ENCODE measurements at places on chromosomes 12 and 14.

- DNase-seq: peak; percentile 67
Observed at GRCh38 chr12:2813214-2814185, 1.0 kb downstream of the ITFG2 start.

- DNase-seq: peak; percentile 75
Observed at GRCh38 chr12:50732591-50732990, 31.3 kb upstream of the ATF1 start.

- DNase-seq: peak; percentile 79
Observed at GRCh38 chr14:85531141-85531586, 1.2 kb downstream of the FLRT2 start.

GRCh38 chr14:89422181-89422951 is 5.3 kb upstream of the FOXN3 start:
- no peak for DNase-seq

DNA sequence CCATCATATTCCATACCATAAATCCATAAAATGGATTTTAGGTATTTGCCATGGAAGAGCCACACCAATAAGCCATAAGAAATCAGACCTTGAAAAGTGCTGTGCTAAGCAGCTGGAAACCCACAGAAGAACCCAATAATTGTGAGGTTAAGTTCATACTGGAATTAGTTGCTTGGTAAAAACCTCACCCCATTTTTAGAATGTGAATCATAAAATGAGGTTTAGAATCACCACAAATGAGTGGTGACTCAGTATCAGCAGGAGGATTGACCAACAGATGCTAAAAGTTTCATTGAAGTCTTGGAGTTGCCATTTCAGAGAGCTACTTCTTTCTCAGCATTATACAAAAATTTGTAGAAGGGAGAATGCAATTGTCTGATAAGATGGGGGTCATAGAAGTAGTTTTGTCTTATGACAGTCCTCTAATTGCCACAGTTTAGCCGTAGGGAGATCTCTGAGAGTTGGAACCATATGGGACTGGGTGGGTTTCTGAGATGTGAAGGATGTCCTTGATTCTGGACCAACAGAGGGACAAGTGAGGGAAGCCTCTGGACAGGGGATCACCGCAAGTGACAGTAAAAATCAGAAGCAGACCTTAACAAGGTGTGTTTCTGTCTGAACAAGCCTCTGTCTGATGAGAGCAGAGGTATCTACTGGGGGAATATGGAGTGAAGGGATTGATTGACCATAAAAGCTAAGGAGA is 1.4 kb upstream of the STON2 start:
- peak; percentile 97 for DNase-seq

GRCh38 chr12:6266971-6267721 is 43.3 kb upstream of the PLEKHG6 start:
- DNase-seq: no peak

- no peak for DNase-seq
Observed at GRCh38 chr14:69238883-69239282, 21.1 kb upstream of the GALNT16 start.

DNA sequence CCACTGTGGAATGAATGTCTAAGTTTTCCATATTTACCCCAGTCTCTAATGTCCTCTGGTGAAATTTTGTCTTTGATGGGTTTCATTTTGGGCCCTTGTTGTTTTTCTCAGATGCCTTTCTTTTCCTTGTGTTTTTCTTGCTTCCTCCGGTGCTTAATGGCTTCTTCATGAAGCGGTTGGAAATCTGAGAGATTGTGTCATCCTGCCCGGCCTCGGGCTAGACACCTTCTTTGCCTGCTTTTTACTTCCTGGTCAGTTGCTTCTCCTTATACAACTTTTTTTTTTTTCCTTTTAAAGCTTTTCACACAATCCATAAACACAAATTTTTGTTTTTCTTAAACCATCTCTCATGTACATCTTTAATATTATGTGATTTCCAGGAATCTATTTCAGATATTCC is 7.1 kb downstream of the ETV6 start:
- DNase-seq: peak; percentile 22

GRCh38 chr14:81301371-81301770 is 80.6 kb upstream of the GTF2A1 start:
- DNase-seq: no peak

GRCh38 chr14:32809255-32809654 is 129.4 kb upstream of the NPAS3 start:
- no peak for DNase-seq

DNA sequence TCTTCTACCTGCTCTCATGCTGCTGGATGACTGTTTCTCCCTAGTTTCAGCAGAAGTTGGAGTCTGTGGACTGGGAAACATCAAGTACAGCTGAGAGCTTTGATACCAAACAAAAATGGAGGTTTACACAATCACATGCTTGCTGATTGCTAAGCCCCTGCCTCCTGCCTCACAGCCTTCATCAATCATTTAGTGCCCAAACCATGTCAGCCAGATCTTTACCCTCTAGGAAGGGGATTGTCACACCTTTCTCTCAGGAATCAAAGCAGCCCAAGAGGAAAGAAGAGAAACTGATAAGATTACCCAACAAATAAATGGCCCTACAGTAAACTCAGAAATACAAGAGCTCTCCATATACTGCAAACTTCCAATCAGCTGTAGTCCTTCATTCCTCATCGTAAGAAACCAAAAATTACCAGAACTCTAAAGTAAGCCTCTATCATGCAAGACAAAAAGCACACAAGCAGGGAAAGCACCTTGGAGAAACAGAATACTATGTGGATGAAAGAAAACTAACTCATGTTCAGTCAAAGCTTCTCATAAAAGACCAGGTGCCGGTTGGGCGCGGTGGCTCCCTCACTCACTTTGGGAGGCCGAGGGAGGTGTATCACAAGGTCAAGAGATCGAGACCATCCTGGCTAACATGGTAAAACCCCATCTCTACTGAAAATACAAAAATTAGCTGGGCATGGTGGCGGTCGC is 63.6 kb upstream of the RESF1 start:
- DNase-seq: no peak

- DNase-seq: peak; percentile 43
Observed at GRCh38 chr12:81284137-81284536, 206.3 kb downstream of the ACSS3 start.

- DNase-seq: peak; percentile 47
Observed at GRCh38 chr12:27244689-27245488, 803 bp downstream of the STK38L start.

DNA sequence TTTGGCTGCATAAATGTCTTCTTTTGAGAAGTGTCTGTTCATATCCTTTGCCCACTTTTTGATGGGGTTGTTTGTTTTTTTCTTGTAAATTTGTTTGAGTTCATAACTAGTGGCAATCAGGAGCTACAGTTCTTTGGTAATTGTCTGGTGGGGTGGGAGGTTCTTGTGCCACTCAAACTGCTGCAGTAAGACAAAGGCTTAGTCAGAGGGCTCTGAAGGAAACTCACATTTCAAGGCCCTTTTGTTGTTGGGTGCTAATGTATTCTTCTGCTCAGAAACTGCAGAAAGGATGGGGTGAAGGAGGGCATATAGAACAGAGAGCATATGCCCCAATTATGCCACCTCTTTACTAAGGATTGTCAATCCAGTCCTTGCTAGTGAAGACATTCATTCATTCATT is 21.9 kb downstream of the MYRFL start:
- DNase-seq: no peak

GRCh38 chr12:113065126-113066007 is 8.8 kb downstream of the DTX1 start:
- DNase-seq: no peak
